ENCODE measurements at places on chromosomes 5 and 9.

- DNase-seq: no peak
Measured at GRCh38 chr9:109289186-109289585, 31.7 kb downstream of the EPB41L4B start.

- DNase-seq: no peak
Measured at GRCh38 chr5:68273717-68274409, 58.3 kb downstream of the PIK3R1 start.

DNA sequence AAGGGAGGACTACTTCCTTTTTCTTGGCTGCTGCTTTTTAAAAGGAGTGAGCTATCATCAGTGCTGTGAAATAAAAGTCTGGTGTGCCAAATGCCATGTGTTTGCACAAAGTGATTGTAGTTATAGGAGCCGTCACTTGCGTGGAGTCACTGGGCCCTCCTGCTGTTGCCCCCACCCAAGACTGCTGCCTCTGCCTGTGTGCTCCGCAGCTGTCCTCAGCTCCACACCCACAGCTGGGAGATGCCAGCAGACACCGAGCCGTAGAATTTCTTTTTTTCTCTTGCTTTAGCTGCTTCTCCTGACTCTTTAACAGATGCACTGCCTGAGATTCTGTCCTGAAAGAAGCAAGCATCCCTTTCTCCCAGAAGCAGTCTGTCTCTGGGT lies 9.8 kb upstream of the GLE1 start:
- DNase-seq: no peak

GRCh38 chr9:78366827-78367226 lies 69.9 kb downstream of the PSAT1 start:
- DNase-seq: no peak

GRCh38 chr5:142499591-142500226 lies 174.9 kb upstream of the SPRY4 start:
- DNase-seq: no peak

- no peak for DNase-seq
Measured at GRCh38 chr9:75147638-75148037, 59.3 kb downstream of the OSTF1 start.

DNA sequence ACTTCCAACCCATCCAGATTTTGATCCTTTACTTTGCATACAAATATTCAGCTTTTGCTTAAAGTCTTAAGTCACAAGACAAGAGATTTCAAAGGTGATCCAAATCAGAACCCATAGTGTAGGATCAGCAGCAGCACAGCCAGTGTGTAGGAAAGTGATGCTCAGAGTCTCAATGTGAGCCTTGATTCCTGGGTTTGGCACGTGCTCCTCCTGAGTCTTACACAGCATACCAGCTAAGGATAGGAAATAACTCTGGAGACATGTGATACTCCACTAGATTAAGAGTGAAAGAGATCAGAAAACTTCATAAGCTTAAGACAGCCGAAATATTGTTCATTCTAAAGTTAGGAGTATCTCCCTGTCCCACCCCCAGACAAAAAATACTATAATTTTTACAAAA lies 344.9 kb downstream of the SEMA5A start:
- no peak for DNase-seq
